ENCODE measurements at places on chromosomes 6 and 20. TPM values are rescaled to one million over a fixed set of nuclear protein-coding genes. Genes with fewer than 3 reads are reported as not detected.

- no peak overlapping the region for H3K27ac ChIP-seq
- no peak for DNase-seq
- H3K36me3 ChIP-seq, result peaks cover 9% of the 10 kb centered on the region
- H3K27me3 ChIP-seq, result no peaks in the 10 kb centered on the region
Measured at GRCh38 chr6:169780571-169781091, 29.2 kb downstream of the ERMARD start.

DNA sequence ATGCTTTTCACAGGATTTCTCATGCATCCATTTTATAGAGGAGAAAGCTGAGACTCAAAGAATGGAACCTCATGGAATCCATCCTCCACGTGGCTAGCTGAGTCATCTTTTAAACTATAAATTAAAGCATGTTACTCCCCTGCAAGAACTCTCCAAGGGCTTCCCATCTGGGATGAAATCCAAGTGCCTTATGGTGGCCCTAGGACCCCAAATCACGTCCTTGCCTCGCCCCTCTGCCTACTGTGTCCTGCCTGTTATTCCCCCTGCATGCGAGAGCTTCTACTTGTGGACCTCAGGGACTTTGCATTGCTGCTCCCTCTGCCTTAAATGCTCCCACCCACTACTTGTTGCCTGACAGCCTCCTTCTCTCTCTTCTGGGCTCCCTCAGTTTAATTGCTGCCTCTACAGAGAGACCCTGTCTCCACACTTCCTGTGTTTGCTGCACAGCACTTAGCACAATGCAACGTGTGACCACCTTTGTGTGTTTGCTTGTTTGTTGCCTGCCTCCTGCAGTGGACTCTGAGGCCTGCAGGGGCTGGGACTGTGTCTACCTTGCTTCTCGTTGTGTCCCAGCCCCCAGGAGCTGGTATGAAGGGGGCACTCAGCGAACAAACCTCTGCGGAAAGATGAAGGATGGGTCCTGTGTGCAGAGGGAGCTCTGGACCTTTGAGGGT is 39.4 kb downstream of the TOX2 start:
- no peak for DNase-seq
- H3K4me1 ChIP-seq, result peaks cover 9% of the 10 kb centered on the region
- no peak overlapping the region for H3K4me3 ChIP-seq
- no peak overlapping the region for H3K27ac ChIP-seq
- no peaks in the 10 kb centered on the region for H3K27me3 ChIP-seq

DNA sequence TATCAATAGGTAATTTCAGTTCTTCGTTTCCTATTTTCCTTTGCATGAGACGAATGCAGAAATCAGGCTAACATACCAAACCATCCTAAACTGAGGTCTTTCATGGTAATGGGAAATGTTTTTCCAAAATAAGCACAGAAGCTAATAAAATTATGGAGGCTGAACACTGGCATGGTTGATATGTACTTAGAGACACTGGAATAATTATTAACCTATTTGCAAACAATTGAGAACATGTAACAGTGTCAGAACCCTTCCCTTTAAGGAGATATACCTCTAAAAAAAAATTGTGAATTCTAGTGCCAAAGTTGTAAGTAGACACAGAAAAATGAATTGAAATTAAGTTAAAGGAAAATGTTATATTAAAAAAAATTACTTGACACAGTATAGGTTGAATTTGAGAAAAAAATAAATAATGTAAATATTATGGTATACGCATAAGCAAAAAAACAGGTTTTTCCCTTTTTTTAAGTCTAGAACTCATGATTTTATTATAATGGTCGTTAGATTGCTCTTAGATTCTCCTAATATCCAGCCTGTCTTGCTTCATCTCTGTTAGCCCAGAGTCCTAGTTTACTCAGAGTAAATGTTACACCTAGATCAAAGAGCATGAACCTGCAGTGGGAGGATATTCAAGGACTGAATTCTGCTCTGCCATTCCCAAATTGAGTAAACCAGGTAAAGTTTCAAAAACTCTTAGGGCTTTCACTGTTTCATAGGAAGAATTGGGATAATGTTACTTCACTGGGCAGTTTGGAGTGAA is 1.7 kb downstream of the SLC17A2 start:
- H3K36me3 ChIP-seq, result no peaks in the 10 kb centered on the region
- H3K27ac ChIP-seq, result peak overlapping the region; percentile 58
- no peak overlapping the region for H3K4me3 ChIP-seq
- no peaks in the 10 kb centered on the region for H3K27me3 ChIP-seq

- H3K36me3 ChIP-seq, result no peaks in the 10 kb centered on the region
- no peak overlapping the region for H3K27ac ChIP-seq
- no peak overlapping the region for H3K4me3 ChIP-seq
- no peaks in the 10 kb centered on the region for H3K27me3 ChIP-seq
- H3K4me1 ChIP-seq, result no peaks in the 10 kb centered on the region
Measured at GRCh38 chr6:13195803-13196202, 132.5 kb downstream of the TBC1D7 start.

DNA sequence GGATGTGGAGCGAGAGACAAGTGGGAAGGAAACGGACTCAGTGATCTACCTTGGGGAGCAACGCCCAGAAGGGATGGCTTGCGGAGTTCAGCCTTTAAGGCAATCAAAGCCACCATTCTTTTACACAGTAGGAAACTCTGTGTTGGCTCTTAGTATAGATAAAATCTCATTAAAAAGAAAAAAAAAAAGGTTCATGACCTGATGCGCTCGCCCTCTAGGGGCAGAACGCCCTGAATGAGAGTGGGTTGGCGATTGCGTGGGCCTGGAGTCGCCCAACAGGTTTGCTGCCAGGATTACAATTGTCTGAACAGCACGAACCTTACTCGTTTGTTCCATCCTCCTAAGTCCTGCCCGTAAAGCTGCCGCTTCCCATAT is 1.2 kb downstream of the TPD52L1 start:
- peaks cover 15% of the 10 kb centered on the region for H3K4me1 ChIP-seq
- H3K27ac ChIP-seq, result peak overlapping the region; percentile 80
- H3K4me3 ChIP-seq, result peak overlapping the region; percentile 59
- no peaks in the 10 kb centered on the region for H3K36me3 ChIP-seq
- DNase-seq, result peak; percentile 63

- H3K27ac ChIP-seq, result peak overlapping the region; percentile 98
- H3K4me1 ChIP-seq, result peaks cover 25% of the 10 kb centered on the region
- DNase-seq, result no peak
- no peaks in the 10 kb centered on the region for H3K27me3 ChIP-seq
- no peak overlapping the region for H3K4me3 ChIP-seq
Measured at GRCh38 chr6:79076160-79076559, 1.9 kb downstream of the PHIP start.

GRCh38 chr6:25165177-25165576 is 114.0 kb upstream of the CARMIL1 start:
- H3K4me3 ChIP-seq, result no peak overlapping the region
- no peak overlapping the region for H3K27ac ChIP-seq
- H3K36me3 ChIP-seq, result no peaks in the 10 kb centered on the region
- no peak for DNase-seq
- H3K4me1 ChIP-seq, result peaks cover 18% of the 10 kb centered on the region
- H3K27me3 ChIP-seq, result no peaks in the 10 kb centered on the region

DNA sequence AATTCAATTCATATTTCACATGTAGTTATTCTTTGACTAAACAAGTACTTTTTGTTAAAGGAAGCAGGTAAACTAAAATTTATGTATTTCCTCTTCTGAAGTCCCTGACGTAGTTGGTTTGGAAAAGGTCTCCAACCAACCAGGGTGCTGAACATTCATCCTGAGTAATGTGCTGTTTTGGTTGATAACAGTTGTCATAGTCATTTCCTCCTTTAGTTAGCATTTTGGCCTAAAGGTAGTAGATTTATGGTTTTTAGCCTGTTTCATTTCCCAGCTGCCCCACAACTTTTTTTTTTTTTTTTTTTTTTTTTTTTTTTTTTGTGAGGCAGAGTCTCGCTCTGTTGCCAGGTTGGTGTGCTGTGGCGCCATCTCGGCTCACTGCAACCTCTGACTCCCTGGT is 382.8 kb upstream of the FLRT3 start:
- no peaks in the 10 kb centered on the region for H3K36me3 ChIP-seq
- peaks cover 8% of the 10 kb centered on the region for H3K4me1 ChIP-seq
- no peak for DNase-seq
- no peak overlapping the region for H3K4me3 ChIP-seq

- H3K27me3 ChIP-seq, result no peaks in the 10 kb centered on the region
- no peaks in the 10 kb centered on the region for H3K36me3 ChIP-seq
- no peaks in the 10 kb centered on the region for H3K4me1 ChIP-seq
- no peak overlapping the region for H3K27ac ChIP-seq
- no peak for DNase-seq
- no peak overlapping the region for H3K4me3 ChIP-seq
Measured at GRCh38 chr6:51531623-51532022, 555.8 kb downstream of the PKHD1 start.

GRCh38 chr6:148193063-148193680 is 149.5 kb upstream of the SASH1 start:
- no peak overlapping the region for H3K27ac ChIP-seq
- DNase-seq, result no peak
- H3K27me3 ChIP-seq, result no peaks in the 10 kb centered on the region
- no peak overlapping the region for H3K4me3 ChIP-seq
- peaks cover 11% of the 10 kb centered on the region for H3K4me1 ChIP-seq

GRCh38 chr20:54029176-54029575 is 41.2 kb downstream of the BCAS1 start:
- no peak overlapping the region for H3K4me3 ChIP-seq
- H3K27me3 ChIP-seq, result no peaks in the 10 kb centered on the region
- no peaks in the 10 kb centered on the region for H3K4me1 ChIP-seq
- no peak overlapping the region for H3K27ac ChIP-seq
- no peak for DNase-seq

DNA sequence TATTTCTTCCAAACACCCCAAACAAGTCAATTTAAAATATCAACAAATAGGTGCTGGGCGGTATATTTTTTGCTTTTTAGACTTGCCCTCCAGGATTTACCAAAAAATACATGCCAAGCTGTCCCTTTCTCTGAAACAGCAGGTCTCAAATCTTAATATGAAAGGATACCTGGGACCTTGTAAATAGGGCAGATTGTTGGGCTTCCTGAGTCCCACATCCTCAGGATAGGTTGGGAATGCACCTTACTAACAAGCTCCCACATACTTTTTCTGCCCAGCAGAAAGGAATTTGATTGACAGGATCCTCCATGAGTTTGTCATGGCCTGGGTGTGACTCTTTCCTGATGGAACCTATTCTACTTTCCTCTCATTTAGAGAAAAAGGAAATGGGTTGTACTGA is 4.9 kb upstream of the SLC24A3 start:
- H3K4me3 ChIP-seq, result no peak overlapping the region
- peaks cover 14% of the 10 kb centered on the region for H3K4me1 ChIP-seq
- H3K36me3 ChIP-seq, result no peaks in the 10 kb centered on the region
- no peak overlapping the region for H3K27ac ChIP-seq
- no peak for DNase-seq

GRCh38 chr6:143196525-143197225 is 136.0 kb downstream of the AIG1 start:
- H3K36me3 ChIP-seq, result no peaks in the 10 kb centered on the region
- no peak overlapping the region for H3K27ac ChIP-seq
- no peak for DNase-seq

GRCh38 chr6:139398658-139399057 is 24.2 kb upstream of the CITED2 start:
- H3K4me3 ChIP-seq, result no peak overlapping the region
- no peaks in the 10 kb centered on the region for H3K27me3 ChIP-seq
- H3K27ac ChIP-seq, result no peak overlapping the region
- no peak for DNase-seq
- peaks cover 4% of the 10 kb centered on the region for H3K4me1 ChIP-seq

DNA sequence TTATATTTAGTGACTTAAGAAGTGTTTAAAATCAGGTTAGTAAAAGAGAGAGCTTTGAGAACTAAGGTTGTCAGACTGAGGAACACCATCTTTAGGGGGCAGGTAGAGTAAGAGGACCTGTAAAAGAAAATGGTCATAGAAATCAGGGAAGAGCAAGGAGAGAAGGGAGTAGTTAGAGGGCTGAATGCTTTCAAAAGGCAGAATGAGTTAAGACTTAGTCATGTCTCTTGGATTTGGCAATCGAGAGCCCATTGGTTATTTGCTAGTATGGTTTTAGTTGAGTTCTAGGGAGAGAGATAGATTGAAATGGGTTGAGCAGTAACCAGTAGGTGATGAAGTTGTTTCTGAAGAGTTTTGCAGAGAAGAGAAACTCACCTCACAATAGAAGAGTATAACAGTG is 51.1 kb downstream of the RALGAPB start:
- no peak for DNase-seq
- no peaks in the 10 kb centered on the region for H3K36me3 ChIP-seq
- no peaks in the 10 kb centered on the region for H3K4me1 ChIP-seq
- H3K27me3 ChIP-seq, result no peaks in the 10 kb centered on the region

- H3K27ac ChIP-seq, result no peak overlapping the region
- DNase-seq, result no peak
- H3K4me1 ChIP-seq, result no peaks in the 10 kb centered on the region
- no peaks in the 10 kb centered on the region for H3K27me3 ChIP-seq
- H3K36me3 ChIP-seq, result no peaks in the 10 kb centered on the region
- H3K4me3 ChIP-seq, result no peak overlapping the region
Measured at GRCh38 chr6:77055711-77056110, 407.6 kb downstream of the HTR1B start.

DNA sequence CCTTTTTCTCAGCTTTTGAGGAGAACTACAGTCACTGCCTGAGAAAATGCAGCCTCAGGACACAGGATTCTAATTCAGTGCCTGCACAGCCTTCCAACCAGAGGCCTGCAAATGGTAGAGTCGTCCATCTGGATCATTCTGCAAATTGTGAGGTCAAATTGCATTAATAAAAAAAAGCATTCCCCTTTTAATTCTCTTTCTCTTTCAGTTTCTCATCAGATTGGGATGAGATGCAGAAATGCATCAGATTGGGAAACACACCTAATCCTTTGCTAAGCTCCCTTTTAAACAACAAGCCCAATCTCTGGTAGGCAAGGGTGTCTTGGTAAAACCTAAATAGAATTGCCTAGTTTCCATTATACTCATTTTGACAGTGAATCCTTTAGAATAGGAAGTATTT is 838.8 kb downstream of the MAFB start:
- no peak for DNase-seq
- no peaks in the 10 kb centered on the region for H3K36me3 ChIP-seq
- no peak overlapping the region for H3K4me3 ChIP-seq
- H3K4me1 ChIP-seq, result peaks cover 20% of the 10 kb centered on the region

DNA sequence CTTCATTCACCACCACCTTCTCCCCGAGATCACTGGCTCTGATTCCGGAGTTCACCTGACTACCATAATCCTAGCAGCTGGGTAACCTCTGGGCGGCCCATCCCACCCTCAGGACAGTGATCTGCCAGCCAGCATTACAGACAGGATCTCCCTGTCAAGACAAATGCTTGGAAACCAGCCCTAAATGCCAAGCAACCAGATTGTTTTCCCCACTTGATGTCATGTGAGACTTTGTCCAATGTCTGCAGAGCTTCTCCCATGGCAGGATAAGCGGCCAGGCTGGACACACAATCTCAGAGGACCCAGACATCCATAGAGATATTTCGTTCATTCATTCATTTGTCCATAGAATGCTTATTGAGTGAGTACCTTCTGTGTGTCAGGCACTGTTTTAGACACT is 32.5 kb downstream of the PDYN start:
- peaks cover 10% of the 10 kb centered on the region for H3K4me1 ChIP-seq
- H3K4me3 ChIP-seq, result no peak overlapping the region
- H3K36me3 ChIP-seq, result no peaks in the 10 kb centered on the region
- no peak for DNase-seq
- H3K27ac ChIP-seq, result no peak overlapping the region

Gene SGK2
- total RNA-seq, result 21.4 TPM

Gene KCTD20
- total RNA-seq, result 16.6 TPM

Gene LY6G6D
- not detected for total RNA-seq

Gene TMEM244
- not detected for total RNA-seq

Gene DCDC2
- total RNA-seq, result 20.8 TPM

Gene SLC12A5
- not detected for total RNA-seq

Gene CARMIL1
- 11.9 TPM for total RNA-seq

Gene XKR7
- 0.33 TPM for total RNA-seq

Gene NTSR1
- total RNA-seq, result not detected

Gene SIRPB1
- 14.2 TPM for total RNA-seq

Gene ADGRF5
- 4.9 TPM for total RNA-seq

Gene KCNS1
- total RNA-seq, result not detected
